ENCODE measurements at places on chromosomes 12 and 14.
A peak's percentile ranks its signal among the peaks of the same experiment; 100 is the strongest.

DNA sequence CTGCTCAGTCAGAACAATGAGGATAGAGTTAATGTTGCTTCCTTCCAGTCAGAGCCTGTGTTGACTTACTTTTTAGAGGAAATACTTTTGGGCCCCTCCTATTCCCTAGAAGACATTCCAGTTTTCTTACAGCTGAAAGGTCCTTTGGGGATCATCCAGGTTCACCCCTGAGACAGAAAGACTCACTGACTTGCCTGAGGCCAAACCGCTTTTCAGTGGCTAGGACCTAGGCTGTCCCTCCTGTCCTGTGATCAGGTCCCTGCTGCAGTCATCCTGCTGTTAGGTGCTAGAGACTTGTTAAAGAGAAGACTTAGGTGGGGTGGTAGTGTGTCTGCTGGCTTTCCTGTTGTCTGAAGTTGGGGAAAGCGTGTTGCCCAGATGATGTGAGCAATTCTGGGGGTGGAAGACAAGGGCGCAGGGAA, 39.6 kb downstream of the SUSD6 start:
- DNase-seq = peak; percentile 66

- DNase-seq = no peak
Measured at GRCh38 chr12:2460051-2460670, 334.6 kb upstream of the FKBP4 start.

DNA sequence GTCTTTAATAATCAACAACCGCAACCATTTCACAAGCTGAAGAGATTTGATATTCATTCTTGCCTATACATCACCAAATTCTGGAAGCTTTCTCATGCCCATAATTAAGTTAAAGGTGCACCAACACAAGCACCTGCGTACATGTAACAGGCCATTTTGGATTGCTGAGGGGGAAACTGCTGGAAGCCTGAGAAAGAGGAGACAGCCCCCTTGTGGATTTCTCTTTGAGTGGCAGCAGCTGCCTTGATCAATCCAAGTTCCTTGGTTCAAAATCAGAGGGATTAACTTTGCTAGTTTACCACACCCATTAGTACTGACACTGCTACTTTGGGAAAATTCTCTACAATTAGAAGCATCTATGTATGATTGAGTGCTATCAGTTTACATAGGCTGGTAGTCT, 321.1 kb downstream of the NOVA1 start:
- DNase-seq = peak; percentile 21

DNA sequence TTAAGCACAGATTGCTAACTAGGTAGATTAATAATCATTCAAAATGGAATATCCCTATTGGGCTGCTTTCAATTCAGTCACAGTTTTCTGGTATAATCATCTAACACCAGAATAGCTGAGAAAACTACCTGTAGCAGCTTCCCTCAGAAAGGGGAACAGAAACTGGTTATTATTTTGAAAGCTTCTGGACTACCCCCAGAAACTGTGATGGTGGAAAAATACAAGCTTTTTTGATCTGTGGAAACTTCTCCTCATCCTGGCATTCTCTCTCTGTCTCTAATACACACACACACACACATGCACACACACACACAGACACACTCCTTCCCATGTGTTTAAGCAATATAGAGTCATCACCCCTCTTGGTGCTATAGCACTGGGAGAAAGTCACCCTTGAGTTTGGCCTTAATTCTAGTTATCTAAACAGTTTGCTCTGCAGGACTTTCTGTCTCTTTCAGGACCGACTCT, 251.5 kb upstream of the LMO3 start:
- no peak for DNase-seq

GRCh38 chr14:67420102-67420739, 8.3 kb upstream of the PLEK2 start:
- peak; percentile 17 for DNase-seq

GRCh38 chr14:50139192-50139591, 22.8 kb upstream of the VCPKMT start:
- no peak for DNase-seq
